ENCODE measurements at places on chromosomes 2 and 18.
A peak's percentile ranks its signal among the peaks of the same experiment; 100 is the strongest.

GRCh38 chr2:68925295-68925896 lies 27.3 kb downstream of the GKN2 start:
- peak; percentile 73 for DNase-seq

DNA sequence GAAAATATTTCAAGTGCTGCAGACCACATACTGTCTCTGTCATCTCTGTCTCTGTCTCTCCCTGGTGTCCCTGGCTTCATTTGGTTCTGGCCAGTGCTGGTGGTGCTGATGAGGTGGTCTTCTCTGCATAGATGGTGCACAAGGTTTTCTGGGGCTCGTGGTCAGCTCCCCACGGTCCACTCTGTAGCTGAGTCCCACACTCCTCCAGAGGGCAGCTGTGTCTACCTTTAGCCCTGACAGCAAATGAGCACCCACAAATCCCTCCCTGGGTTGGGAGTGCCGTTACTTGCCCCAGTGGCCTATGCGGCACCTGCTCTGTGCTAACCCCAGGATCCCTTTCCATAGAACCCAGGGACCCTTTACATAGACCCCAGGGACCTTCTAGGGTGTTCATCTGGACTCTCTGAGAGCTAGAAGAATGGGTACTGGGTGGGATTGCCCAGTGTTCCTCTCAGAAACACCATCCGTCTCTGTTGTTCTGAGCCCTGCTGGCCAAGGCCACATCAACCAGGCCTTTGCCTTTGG lies 129.3 kb downstream of the CAPN13 start:
- DNase-seq: no peak

DNA sequence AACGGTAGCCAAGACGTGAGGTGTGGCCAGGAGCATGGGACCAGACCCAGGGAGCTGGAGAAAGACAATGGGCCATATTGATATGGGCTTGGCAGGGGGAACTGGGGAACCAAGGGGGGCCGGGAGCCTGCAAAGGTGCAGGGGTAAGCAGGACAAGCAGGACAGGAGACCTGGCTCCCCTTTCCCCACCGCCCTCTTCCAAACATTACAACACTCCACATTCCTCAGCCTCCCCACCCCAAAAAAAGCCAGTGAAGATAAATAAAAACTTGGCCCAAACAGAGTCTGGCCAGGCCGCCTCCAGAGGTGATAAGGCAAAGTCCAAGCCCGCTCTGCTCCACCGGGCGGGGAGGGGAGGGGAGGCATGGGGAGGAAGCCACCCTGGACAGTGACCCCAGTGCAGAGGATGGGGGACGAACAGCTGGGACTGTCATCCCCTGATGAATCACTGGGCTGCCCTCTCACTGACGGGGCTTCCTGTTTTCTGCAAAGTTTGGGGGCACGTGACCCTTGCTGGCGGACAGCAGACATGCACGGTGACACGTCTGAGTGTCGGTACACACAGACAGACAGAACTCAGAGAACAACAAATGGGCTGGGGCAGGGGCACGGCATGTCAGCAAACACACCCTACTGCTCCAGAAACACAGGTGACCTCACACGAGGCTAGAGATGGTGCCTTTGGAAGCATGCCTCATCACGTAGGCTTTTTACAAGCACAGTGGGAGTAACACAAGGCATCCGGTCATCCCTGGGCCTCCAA lies 100.2 kb downstream of the TNS1 start:
- peak; percentile 46 for DNase-seq

DNA sequence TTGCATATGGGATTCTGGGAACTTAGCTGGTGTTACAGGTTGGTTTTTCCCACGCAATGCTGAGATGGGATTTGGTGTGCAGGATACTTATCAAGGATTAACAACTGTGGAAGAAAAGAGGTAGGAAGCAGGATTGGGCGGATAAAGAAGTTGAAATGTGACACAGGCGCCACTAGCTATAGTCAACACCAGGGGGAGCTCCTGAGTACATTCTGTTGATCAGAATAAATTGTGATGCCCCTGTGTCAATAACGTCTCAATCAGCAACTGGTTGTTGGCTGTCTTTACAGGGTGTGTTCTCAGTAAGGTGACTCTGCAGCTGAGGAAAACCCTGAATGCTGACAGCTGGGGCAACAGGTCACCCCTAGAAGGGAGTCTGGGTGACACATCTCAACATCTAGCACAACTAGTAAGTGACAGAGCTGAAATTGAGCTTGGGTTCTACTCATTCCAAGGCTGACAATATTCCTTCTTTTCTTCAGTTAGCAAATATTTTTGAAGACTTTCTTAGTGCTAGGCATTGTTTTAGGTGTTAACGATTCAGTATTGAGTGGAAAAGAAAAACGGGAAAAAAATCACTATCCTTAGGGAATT lies 143.0 kb downstream of the ARL6IP6 start:
- DNase-seq: peak; percentile 70

GRCh38 chr2:59572227-59572626 lies 981.2 kb downstream of the BCL11A start:
- no peak for DNase-seq

DNA sequence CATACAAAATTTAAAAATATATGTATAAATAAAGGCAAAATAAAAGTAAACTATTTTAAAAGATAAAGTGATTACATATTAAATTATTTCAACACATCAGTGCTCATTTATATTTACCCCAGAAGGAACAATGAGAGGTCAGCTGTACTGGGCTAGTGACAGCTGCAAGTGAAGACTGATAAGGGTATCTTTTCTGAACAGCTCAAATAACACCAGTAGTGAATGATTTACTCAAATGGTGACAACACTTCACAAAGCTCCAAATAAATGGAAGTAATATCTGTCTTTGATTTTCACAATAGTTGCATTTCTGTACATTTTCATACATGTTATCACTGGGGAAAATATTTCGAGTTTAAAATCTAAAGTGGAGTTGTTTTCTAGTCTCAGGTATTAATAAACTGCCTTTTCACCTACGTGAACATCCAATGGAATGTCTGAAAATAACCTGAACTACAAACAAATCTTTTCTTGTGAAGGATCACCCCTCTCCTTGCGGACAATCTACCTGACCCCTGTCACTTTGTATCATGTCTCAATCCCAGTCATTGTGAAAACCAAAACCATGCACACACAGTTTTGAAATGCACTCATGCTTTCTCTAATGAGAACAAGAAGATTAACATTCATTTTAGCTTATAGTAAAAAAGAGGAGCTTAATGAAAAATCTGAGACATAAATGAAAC lies 1928.8 kb upstream of the CELF4 start:
- no peak for DNase-seq

- DNase-seq: no peak
Observed at GRCh38 chr2:134441153-134441863, 187.4 kb downstream of the MGAT5 start.

All from K562 (cell line).